ENCODE measurements at places on chromosomes 1 and 21. TPM values are rescaled to one million over a fixed set of nuclear protein-coding genes. Genes with fewer than 3 reads are reported as not detected.

NFASC gene
- polyA plus RNA-seq: 24.1 TPM

TBX19 gene
- 0.59 TPM for polyA plus RNA-seq

LPGAT1 gene
- polyA plus RNA-seq: 5.9 TPM

FAM72A gene
- polyA plus RNA-seq: 0.88 TPM

GUCA2B gene
- not detected for polyA plus RNA-seq

GRCh38 chr1:225658041-225658440 lies 5.1 kb upstream of the ENAH start:
- no peak for DNase-seq
- H3K27me3 ChIP-seq: no peaks in the 10 kb centered on the region
- H3K4me1 ChIP-seq: peaks cover 42% of the 10 kb centered on the region
- H3K36me3 ChIP-seq: no peaks in the 10 kb centered on the region
- no peak overlapping the region for H3K27ac ChIP-seq

GRCh38 chr1:40393173-40393572 lies 19.6 kb downstream of the SMAP2 start:
- H3K36me3 ChIP-seq: no peaks in the 10 kb centered on the region
- no peak overlapping the region for H3K4me3 ChIP-seq

- H3K4me3 ChIP-seq: no peak overlapping the region
- no peaks in the 10 kb centered on the region for H3K36me3 ChIP-seq
- peak overlapping the region; percentile 70 for H3K27ac ChIP-seq
- peaks cover 55% of the 10 kb centered on the region for H3K4me1 ChIP-seq
Measured at GRCh38 chr21:39384674-39385298, 35.9 kb upstream of the HMGN1 start.

DNA sequence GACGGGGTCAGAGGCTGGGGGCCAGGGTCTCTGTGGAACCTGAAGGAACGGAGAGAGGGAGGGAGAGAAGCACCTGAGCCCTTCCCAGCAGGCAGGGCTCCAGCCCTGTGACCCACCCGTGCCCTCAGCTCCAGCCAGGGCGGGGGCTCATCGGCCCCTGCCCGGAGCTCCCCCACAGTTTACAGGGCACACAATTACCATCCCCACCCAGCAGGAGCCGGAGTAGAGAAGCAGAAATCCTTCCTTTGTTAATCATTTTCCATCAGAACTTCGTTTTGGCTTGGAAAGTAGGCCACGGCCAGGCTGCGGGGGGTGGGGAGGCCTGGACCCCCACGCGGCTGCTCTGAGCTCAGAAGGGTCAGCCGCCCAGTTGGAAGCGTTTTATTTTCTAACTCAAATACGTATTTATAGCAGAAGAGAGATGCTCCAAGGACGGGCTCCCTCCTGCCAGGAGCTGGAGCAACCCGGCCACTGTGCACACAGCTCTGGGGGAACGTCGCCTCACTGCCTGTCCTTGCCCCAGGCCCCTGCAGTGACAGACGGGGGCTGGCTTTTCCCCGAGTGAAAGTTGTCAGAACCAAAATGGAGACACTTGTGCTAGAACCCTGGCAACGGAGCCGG lies 42.7 kb upstream of the ADARB1 start:
- no peaks in the 10 kb centered on the region for H3K27me3 ChIP-seq
- H3K27ac ChIP-seq: no peak overlapping the region
- no peak for DNase-seq
- H3K36me3 ChIP-seq: no peaks in the 10 kb centered on the region

DNA sequence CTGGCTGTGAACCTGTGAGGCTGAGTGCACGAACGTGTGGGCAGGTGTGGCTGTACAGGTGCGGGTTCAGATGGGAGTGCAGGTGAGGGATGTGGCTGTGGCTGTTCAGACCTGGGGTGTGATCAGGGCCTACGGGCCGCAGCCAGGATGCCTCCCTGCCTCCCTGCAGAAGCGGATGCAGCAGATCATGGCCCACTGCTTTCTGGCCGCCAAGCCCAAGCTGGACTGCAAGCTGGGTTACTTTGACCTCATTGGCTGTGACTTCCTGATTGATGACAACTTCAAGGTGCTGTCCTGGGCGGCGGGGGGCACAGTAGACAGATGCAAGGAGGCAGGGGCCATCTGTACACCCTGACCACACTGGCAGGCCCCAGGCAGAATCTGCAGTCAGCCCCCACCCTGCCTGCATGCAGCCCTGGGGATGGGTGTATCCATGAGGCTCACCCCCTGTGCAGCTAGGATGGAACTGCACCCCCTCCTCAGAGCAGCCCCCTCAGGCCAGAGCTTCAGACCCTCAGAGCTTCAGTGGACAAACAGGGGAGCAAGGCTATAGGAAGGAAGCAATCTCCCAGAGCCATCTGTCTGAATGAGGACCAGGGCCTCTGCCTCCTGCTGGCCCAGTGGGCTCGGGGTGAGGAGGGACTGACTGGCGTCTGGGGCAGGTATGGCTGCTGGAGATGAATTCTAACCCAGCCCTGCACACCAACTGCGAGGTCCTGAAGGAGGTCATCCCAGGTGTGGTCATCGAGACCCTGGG lies 9.8 kb downstream of the TNFRSF18 start:
- H3K4me3 ChIP-seq: no peak overlapping the region
- H3K27me3 ChIP-seq: no peaks in the 10 kb centered on the region
- no peak for DNase-seq
- H3K36me3 ChIP-seq: no peaks in the 10 kb centered on the region
- no peak overlapping the region for H3K27ac ChIP-seq
- H3K4me1 ChIP-seq: no peaks in the 10 kb centered on the region

- H3K4me3 ChIP-seq: peak within 1 kb of the TSS; percentile 93
- H3K27me3 ChIP-seq: no peaks in the 10 kb centered on the region
- peaks cover 23% of the 10 kb centered on the region for H3K4me1 ChIP-seq
Measured at GRCh38 chr21:15729674-15730483, at the start of gene USP25. TSS of gene USP25 (plus strand) at chr21:15729982. CDS start at chr21:15730394, 412 bp downstream.

DNA sequence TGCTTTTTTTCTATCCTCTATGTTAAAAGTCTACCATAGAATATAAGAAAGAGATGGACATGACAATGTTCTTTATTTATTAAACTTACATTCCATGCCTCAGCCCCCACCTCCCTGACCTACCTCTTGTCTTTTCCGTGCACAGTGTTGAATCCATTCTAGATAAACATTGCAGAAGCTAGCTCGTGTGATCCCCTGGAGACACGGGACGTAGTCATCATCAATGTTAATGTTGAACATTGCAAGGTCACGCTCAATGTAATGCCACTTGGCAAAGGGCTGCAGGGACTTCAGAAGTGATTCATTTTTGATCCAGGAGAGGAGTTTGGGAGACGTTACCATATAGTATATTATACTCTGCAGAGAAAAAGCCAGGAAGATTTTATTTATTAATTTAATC lies 66.4 kb downstream of the NTPCR start:
- H3K4me3 ChIP-seq: no peak overlapping the region
- no peak for DNase-seq
- H3K36me3 ChIP-seq: no peaks in the 10 kb centered on the region
- H3K4me1 ChIP-seq: peaks cover 19% of the 10 kb centered on the region
- H3K27ac ChIP-seq: no peak overlapping the region
- no peaks in the 10 kb centered on the region for H3K27me3 ChIP-seq

DNA sequence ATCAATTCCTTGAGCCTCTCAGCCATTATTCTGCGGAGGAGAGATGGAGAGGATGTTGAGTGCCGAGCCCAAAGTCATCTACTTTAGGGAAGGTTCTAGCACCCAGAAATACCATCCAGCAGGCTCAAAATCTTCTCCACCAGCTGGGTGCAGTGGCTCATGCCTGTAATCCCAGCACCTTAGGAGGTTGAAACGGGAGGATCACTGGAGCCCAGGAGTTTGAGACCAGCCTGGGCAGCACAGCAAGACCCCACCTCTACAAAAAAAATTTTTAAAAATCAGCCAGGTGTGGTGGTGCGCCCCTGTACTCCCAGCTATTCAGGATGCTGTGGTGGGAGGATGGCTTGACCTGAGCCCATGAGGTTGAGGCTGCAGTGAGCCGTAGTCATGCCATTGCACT lies 39.5 kb upstream of the CAPZB start:
- no peak overlapping the region for H3K27ac ChIP-seq
- no peaks in the 10 kb centered on the region for H3K4me1 ChIP-seq
- H3K4me3 ChIP-seq: no peak overlapping the region
- no peaks in the 10 kb centered on the region for H3K36me3 ChIP-seq

- H3K4me3 ChIP-seq: no peak within 1 kb of the TSS
- no peak within 1 kb of the TSS for H3K27ac ChIP-seq
- DNase-seq: no peak
- no peaks in the 10 kb centered on the region for H3K4me1 ChIP-seq
- peaks cover 39% of the 10 kb centered on the region for H3K27me3 ChIP-seq
Measured at GRCh38 chr1:182061594-182061993, at the start of gene ZNF648. TSS of gene ZNF648 (minus strand) at chr1:182061712. CDS start at chr1:182058010, 3,702 bp downstream.

GRCh38 chr1:154295408-154296235 lies 23.2 kb downstream of the HAX1 start:
- no peak overlapping the region for H3K4me3 ChIP-seq
- no peaks in the 10 kb centered on the region for H3K27me3 ChIP-seq

GRCh38 chr1:78044796-78045562 lies 787 bp upstream of the GIPC2 start:
- no peaks in the 10 kb centered on the region for H3K27me3 ChIP-seq
- no peaks in the 10 kb centered on the region for H3K36me3 ChIP-seq
- no peak for DNase-seq
- H3K27ac ChIP-seq: peak overlapping the region; percentile 72
- peaks cover 32% of the 10 kb centered on the region for H3K4me1 ChIP-seq
